ENCODE measurements at places on chromosomes 6 and 20.

DNA sequence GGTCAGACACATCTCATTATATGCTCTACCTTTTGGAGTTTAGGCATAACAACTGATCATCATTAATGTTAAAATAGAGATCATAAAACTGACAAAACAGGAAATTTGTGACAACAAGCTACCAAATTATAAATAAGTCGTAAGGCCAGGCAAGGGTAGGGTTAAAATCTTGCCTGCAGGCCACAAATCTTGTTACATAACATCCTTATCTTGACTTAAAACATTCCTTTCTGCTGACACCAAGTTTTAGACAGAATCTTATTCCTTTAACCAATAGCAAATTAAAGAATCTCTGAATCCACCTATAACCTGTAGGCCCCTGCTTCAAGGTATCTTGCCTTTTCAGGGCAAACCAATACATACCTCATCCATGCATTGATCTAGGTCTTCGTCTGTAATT lies 32.5 kb upstream of the NKAIN2 start:
- no peaks in the 10 kb centered on the region for H3K27me3 ChIP-seq
- DNase-seq, result no peak
- no peaks in the 10 kb centered on the region for H3K4me1 ChIP-seq
- H3K27ac ChIP-seq, result no peak overlapping the region
- H3K4me3 ChIP-seq, result no peak overlapping the region
- no peaks in the 10 kb centered on the region for H3K36me3 ChIP-seq

- H3K4me1 ChIP-seq, result peaks cover 19% of the 10 kb centered on the region
- no peaks in the 10 kb centered on the region for H3K27me3 ChIP-seq
Observed at GRCh38 chr20:62387219-62387913, 463 bp downstream of the RPS21 start.

DNA sequence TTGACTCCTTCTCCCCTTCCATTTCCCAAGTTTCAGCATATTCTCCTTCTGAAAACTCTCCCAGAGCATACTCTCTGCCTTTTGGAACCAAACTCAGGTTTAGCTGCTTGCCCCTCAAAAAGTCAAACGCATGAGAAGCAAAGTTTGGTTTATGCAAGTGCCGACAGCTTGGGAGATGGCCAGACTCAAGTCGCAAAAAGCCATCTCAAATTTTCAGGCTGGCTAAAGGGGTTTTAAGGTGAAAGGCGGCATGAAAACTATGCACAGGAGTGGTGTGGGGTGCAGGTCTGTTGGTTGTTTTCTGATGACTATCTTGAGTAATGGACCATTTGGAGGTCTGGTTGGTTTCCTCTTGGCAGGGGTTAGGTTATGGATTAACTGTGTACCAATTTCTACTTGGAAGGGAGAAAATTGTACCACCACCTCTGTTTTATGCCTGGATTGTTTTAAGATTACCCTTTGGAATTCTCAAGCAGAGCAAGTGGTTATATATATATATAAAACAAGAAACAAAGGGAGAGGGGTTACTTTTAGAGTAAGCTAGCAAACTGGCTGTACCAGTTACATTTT lies 52.4 kb upstream of the SCGN start:
- H3K36me3 ChIP-seq, result no peaks in the 10 kb centered on the region
- no peaks in the 10 kb centered on the region for H3K27me3 ChIP-seq
- no peak overlapping the region for H3K4me3 ChIP-seq
- no peak overlapping the region for H3K27ac ChIP-seq
- H3K4me1 ChIP-seq, result no peaks in the 10 kb centered on the region

DNA sequence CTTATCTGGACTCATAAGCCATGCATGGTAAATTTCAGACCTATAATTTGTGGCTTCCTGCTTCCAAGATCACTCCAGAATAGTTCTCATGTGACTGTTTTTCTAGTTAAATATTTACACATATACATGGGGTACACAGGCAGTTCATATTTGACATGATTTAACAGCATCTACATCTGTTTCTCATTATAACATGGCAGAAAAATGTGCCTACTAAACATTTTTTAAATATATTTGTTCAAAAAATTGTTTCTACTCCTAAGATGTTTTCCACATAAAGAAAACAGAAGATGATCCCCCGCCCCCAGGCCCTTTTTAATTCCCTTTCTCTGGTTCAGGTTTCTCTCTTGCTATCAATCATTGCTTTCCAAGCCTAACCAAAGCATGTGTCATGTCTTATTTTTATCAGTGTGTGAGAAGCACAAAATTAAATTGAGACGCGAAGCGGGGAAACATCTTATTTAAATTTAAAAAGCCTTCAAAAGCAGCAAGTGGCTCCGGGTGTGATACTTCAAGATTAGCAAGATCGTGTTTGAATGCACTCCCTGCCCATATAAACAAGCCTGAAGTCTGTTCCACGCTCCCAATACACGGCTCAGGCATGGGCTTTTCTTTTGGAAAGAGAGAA lies 37.3 kb downstream of the IPCEF1 start:
- no peak overlapping the region for H3K4me3 ChIP-seq
- H3K4me1 ChIP-seq, result no peaks in the 10 kb centered on the region
- peaks cover 5% of the 10 kb centered on the region for H3K36me3 ChIP-seq
- H3K27ac ChIP-seq, result no peak overlapping the region

DNA sequence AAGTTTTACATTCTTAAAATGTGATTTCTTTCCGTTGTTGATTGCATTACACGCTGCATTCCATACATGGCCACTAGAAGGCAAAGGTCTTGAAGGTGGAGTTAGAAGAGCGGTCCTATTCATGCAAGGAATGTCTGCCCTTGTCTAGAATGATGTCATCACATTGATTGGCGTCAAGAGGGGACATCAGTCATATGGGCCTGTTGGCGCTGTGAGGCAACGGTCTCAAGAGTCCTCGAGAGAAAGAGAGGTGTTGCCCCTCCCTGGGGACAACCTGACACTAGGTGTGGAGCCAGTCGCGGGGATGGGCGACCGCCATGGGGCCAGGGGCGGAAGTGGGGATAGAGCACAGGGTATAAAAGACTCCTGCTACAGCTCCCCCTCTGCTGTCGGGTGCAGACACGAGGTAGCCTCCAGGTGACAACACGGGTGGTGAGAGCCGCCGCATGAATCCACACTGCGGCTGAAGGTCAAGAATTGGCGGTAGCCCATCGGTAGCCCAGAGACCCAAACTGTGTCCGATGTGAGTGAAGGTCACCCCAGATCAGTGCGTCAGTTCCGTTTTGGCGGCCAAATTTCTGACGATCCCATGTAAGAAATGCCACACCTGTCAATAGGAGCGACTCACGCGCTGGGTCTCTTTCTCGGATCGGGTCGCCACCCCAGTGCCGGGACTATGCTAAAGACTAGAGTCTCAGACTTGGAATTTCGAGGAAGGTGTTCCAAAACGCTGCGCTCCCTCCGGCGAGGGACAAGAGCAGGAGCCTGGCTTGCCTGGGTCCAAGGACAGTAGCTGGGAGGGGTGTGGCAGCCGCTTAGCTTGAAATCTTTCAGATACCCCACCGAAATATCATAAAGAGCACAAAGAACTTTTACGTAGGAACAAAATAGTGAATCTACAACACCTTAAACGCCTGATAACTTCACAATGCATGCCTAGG lies 93.2 kb upstream of the ZNF184 start:
- H3K4me3 ChIP-seq, result no peak overlapping the region
- H3K36me3 ChIP-seq, result no peaks in the 10 kb centered on the region
- peaks cover 87% of the 10 kb centered on the region for H3K27me3 ChIP-seq
- no peaks in the 10 kb centered on the region for H3K4me1 ChIP-seq
- no peak for DNase-seq

DNA sequence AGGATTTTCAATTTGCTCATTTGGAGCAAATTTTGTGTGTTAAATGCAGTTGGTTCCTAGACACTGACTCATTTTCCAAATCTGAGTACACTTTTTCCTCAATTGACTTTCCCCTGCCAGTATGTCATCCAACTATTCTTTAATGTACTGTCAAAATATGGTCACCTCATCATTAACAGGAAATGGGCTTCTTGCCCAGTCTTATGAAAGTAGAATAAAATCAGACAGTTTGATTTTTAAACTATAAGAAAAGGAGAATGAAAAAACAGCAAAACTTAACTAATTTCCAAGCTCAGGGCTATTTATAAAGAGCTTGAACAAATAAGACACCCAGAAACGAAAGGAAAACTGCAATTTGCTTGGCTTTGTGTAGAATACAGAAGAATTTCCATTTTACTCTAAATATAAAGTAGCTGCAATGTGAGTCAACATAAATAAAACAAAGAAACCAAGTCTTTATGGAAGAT lies 43.7 kb upstream of the RAB23 start:
- no peak for DNase-seq
- no peak overlapping the region for H3K4me3 ChIP-seq

DNA sequence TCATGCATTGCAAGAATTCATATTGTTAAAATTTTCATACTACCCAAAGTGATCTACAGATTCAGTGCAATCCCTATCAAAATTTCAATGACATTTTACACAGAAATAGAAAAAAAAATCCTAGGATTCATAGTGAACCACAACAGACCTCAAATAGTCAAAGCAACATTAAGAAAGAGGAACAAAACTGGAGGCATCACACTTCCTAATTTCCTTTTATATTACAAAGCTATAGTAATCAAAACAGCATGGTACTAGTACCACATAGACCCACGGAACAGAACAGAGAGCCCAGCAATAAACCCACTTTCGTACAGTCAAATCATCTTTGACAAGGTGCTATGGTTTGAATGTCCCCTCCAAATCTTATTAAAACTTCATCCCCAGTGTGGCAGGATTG lies 39.7 kb downstream of the NTSR1 start:
- no peaks in the 10 kb centered on the region for H3K27me3 ChIP-seq
- no peaks in the 10 kb centered on the region for H3K36me3 ChIP-seq
- H3K27ac ChIP-seq, result no peak overlapping the region
- H3K4me3 ChIP-seq, result no peak overlapping the region
- H3K4me1 ChIP-seq, result peaks cover 19% of the 10 kb centered on the region

- H3K4me1 ChIP-seq, result no peaks in the 10 kb centered on the region
- no peak for DNase-seq
- H3K4me3 ChIP-seq, result no peak overlapping the region
Observed at GRCh38 chr6:145544041-145544440, 191.3 kb downstream of the EPM2A start.
